ENCODE measurements at places on chromosomes 4 and X.

GRCh38 chr4:78689261-78689660 lies 86.9 kb upstream of the BMP2K start:
- DNase-seq: peak; percentile 26

GRCh38 chrX:39975101-39975925 lies 122.4 kb downstream of the BCOR start:
- no peak for DNase-seq

GRCh38 chr4:183149616-183150539 lies 50.8 kb downstream of the WWC2 start:
- DNase-seq: no peak

DNA sequence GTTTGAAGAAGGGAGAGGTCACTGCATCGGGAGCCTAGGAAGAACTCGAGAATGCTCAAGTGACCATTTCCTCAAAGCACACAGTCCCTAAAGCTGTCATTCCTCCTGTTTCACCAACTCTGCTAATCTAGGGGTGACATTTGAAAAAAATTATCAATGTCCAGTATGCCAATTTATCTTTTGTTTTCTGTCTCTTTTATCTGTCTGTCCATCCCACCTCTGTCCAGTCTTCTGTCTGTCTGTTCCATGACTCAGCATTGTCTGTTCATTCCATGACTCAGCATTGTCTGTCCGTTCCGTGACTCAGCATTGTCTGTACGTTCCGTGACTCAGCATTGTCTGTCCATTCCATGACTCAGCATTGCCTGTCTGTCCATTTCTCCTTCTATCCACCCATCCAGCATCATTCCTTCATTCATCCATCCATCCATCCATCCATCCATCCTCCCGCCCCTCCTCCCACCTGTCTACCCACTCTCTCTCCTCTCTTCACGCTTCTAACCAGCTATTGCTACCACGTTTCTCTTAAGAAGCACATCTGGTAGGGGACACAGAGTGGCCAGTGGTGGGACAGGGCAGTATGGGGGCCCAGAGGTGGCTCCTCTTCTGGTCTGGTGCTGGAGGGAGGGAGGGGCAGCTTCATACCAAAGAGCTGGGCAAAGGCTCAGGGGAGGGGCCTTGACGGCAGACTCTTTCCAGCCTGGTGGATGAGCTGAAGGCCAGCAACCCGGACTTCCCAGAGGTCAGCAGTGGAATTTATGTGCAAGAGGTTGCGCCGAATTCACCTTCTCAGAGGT lies 34.1 kb downstream of the HTRA3 start:
- DNase-seq: peak; percentile 93

DNA sequence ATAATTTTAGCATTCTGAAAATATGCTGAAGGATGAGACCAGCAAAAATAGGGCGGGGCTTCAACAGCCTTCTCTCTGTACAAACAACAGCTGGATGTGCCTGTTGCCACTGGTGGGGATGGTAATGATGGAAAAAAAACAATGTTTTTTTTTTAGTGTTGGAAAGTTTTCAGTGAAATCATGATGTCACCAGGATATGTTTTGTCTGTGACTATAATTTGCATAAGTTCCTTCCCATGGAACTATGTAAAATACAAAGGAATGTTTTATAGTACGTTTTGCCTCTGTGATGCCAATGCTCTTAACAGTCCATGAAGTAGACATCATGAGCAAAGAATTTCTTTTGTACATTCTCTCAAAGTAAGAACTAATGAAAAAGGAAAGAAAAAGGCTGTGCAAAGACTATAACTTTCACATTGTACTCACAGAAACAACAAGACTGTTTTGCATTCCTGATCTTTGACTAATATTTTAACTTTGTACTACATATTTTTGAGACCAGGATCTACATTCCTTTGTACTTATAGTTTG lies 589.7 kb downstream of the SPRY1 start:
- peak; percentile 94 for DNase-seq

GRCh38 chrX:120457766-120458180 lies 11.3 kb downstream of the LAMP2 start:
- peak; percentile 82 for DNase-seq

GRCh38 chr4:20251796-20252655 lies at the start of gene SLIT2:
TSS of gene SLIT2 (plus strand) at chr4:20251905. CDS start at chr4:20253816, 1,911 bp downstream.
- peak; percentile 90 for DNase-seq

DNA sequence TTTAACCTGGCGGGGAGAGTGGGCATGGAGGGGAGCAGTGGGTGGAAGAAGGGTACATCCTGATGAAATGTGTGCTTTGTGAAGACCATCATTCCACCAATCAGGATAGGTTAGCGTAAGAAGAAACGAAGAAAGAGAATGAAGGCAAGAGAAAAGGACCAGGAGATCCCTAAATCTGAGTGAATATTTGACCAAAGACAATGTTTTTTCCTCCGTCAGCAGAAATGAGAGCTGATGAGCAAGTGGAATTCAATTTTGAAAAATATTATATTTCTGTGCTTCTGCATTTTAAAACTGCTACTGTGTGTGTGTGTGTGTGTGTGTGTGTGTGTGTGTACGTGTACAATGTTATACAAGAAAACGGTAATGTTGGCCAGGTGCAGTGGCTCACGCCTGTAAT lies 58.3 kb upstream of the NOCT start:
- no peak for DNase-seq

- DNase-seq: no peak
These were observed 55.8 kb upstream of the ENPP6 start for GRCh38 chr4:184273166-184274147.

GRCh38 chr4:31657859-31658570 lies 937.8 kb downstream of the PCDH7 start:
- peak; percentile 49 for DNase-seq

DNA sequence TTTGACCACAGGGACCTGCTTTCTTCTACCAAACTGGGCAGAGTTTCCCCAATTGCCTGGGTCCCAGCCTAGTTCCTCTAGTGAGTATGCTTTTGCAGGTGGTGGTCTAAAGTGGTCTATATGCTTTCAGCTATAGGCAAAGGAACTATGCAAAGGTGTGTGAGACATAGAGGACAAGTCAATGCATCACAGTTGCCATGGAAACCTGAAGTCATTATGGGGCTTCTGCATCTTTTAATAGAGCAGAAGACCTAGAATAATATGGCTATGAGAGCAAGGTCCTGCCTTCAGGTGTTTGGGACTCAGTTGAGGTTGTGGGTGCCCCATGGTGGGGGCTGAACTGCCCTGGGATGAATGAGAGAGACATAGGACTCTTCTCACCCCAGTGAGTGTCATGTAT lies 92.1 kb upstream of the RAB40AL start:
- no peak for DNase-seq

DNA sequence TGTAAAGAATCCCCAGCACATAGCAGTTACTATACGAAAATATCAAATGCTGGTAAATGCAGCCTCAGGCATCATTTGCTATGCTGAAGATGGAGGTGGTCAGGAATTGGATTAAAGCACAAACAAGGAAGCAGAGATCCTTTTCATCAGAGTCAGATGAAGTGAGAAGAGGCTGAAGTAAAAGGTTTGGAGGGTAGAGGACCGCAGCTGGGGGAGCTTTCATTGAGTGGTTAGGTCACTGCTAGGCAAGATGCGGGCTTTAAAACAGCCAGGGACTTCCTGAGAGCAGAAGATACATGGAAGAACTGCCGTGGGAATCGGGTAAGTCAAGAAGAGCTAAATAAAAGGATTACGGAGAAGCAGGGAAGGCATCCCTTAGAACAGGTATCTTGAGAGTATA lies 351.4 kb downstream of the UNC5C start:
- DNase-seq: no peak

- no peak for DNase-seq
These were observed 116.3 kb downstream of the UNC5C start for GRCh38 chr4:95432466-95432865.

DNA sequence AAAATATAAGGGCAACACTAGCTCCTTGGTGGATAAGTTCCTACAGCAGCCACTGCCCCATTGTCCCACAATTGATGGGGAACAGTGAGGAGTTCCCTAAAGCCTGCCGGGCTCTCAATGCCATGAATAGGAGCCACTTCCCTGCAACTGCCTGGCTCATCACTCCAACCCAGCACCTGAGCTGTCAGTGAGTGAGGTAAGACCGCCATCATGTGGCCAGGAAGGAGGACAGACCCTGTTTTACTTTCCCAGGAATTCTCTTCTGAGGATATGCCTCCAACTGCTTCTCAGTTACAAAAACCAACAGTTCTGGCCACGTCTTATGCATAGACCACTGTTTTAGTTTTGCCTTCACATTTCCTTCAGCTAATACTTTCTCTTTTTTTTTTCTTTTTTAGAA lies 45.5 kb downstream of the SRPX start:
- DNase-seq: peak; percentile 22

DNA sequence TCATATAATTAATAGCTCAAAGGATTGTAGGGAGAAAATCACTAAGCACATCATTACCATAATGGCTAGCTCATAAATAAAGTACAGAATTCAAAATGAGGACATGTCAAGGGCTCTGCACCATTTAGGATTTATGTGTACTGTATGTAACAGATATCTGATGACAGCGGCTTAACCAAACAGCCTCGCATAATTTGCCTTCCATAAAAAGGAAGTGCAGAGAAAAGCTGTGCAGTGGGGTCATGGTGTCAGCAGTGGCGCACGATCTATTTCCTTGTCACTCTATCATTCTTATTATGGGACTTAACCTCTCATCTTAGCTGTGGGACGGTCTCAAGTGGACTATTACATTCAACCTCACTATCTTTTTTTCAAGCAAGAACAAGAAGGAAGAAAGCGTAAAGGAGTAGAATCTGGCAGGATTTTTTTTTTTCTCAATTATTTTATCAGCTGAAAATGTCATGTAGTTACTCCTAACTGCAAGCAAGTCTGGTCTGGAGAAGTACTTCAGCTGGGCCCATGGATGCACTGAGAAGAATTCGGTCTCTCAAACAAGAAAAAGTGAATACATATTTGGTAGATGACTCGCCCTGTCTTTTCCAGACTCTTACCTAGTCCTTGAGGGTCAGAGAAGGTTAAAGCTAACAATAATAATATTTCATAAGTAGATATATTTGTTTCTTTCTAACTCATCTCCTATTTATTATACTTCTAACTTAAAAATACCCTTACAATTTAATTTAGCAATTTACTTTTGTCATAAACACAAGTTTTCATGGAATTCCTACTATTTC lies 94.6 kb downstream of the COX18 start:
- peak; percentile 45 for DNase-seq

GRCh38 chr4:117560329-117560728 lies 474.0 kb upstream of the NDST3 start:
- DNase-seq: peak; percentile 25

DNA sequence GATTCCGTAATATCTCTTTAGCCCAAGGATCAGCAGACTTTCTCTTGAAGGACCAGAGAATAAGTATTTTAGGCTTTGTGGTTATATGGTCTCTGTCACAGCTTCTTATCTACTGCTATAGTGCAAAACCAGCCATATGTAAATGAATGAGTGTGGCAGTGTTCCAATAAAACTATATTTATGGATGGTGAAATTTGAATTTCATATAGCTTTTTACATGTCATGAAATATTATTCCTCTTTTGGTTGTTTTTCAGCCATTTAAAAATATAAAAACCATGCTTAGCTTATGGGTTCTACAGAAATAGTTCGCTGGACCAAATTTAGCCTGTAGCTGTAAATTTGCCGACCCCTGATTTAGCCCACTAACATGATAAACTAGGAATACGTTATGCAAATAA lies 18.0 kb upstream of the MSMO1 start:
- DNase-seq: no peak

GRCh38 chr4:146439999-146440398 lies 81.7 kb downstream of the SLC10A7 start:
- DNase-seq: no peak

DNA sequence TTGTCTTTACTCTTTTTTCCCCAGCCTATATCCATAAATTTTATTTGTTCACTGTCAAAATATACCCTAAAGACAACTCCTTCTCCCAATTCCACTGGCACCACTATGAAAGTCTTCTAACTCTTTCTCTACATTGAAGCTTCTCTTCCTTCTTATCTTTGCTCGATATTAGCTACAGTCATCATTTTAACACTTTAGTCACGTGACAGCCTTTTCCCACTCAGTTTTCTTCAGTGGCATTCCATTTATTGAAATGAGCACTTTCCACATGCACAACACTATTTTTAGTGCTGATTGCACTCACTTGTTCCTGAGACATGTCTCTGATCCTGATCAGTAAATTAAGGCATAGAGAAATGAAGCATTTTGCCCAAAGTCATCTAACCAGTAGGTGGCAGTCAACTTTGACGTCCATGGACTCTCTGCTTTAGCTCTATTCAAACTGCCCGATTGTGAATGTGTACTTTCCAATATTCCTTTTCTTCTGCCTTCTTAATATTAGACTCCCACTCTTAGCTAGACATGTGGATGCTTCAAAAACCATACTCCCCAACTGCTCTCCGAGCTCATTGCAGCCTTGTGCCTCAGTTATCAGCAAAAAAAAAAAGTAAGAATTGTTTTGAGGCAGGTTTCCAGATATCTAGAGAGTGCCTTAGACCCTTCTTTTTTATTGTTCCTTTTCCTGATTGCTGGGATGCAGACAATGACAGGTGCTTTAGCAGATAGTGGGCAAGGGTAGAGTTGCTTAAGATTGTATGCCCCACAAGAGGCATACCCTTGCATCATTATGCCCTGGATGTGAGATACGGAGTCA lies 394.4 kb upstream of the ADGRL3 start:
- DNase-seq: peak; percentile 30

DNA sequence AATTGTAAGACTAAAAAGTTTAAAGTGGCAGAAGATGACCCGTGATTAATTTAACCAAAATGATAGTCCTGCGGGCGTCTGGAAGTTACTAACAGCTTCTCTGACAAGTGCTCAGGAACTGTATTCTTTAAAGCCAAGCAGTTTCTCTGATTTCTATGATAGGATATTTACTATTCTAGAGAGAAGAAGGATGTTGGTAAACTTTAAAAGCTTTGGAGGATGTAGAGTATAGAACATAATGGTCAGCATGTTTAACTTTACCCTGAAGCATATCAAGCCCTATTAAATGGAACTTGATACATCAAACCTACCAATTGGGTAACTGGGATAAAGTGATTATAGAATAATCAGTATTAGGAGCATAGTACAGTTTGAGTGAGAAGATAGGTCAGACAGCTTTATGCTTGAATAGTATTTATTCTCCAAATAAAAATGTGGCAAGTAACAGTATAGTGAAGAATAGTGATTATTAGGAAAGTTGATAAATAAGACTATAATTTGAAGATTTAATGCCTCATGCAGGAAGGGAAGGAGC lies 1.8 kb downstream of the STIM2 start:
- no peak for DNase-seq

DNA sequence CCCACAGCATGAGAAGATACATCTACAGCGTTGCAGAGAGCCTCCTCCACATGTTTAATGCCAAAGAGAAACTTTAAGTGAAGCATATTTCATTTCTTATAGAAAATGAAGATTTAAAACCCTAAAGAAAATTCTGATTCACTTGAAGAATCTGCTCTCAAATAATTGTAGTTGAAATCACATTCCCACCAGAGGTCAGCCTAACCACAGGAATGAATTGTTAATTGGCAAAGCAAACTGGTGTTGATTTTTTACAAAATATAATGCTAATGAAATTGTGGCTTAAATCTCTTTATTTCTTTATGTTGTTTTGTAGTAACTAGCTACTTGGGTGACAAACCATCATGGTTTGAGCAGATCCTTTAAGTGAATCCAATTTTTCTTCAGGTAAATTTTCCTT lies 31.1 kb upstream of the WDR17 start:
- peak; percentile 46 for DNase-seq

GRCh38 chr4:81454499-81454898 lies 17.2 kb downstream of the RASGEF1B start:
- no peak for DNase-seq
